ENCODE measurements at places on chromosomes 6 and 20.
A peak's percentile ranks its signal among the peaks of the same experiment; 100 is the strongest.

DNA sequence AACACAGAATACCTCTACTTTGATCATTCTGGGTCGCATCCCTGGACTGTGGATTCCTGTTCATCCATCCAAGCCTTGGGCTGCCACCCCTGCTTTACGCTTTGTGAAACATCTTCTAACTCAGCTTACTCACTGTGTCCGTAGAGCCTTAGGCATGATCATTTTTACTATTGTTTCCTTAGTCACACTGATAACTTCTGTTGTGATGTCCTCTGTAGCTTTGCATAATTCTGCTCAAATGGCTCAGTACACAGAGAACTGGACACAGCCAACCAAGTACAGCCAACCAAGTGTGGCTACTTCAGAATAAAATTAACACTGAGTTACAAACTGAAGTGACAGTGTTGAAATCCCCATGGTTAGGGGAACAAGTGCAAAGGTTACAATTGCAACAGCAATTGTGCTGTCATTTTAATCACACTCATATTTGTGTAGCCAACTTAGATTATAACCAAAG, 8.6 kb upstream of the FKBP1A start:
- DNase-seq, result no peak

GRCh38 chr6:159646116-159646515, 46.9 kb downstream of the SOD2 start:
- DNase-seq, result no peak

GRCh38 chr6:168537540-168537884, 96.5 kb downstream of the SMOC2 start:
- no peak for DNase-seq

- DNase-seq, result no peak
These were observed 15.4 kb downstream of the FNDC1 start for GRCh38 chr6:159184559-159184958.

DNA sequence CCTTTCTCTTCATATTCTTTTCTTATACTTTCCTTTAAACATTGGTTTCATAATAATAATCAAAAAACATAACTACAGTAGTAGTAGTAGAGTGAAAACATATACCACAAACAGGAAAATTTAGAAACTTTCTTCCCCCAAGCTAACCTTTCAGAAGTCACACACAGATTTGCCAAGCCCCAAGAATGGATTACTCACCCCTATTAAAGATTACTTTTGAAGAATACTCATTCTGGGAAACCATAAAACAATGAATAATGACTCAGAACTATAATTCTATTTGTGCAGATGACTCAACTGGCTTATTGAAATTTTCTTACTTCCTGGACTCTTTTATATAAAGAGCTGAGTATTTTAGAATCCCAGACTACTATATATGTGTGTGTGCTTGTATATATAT, 119.4 kb upstream of the GJE1 start:
- DNase-seq, result no peak

GRCh38 chr6:145009711-145010110, 724.6 kb downstream of the UTRN start:
- DNase-seq, result no peak

DNA sequence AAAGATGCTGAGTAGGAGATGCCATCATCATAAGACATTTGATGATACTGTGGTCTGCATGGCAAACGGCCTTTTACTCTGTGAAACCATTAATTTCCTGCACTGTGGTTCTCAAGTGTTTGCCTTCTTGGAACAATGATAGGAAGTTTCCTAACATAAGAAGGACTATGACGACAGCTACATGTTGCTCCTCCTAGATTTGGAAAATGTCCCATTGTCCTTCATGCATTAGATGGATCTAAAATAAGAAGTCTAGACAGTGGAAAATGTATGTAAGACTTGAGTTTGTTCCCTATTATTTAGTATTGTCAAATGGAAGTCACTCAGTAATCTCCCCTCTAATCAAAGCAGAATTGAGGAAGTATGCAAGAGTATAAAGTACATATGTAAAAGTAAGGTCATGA, 98.5 kb upstream of the TMEM170B start:
- DNase-seq, result no peak

- peak; percentile 35 for DNase-seq
These were observed 15.7 kb upstream of the FAM83C start for GRCh38 chr20:35307666-35308653.

DNA sequence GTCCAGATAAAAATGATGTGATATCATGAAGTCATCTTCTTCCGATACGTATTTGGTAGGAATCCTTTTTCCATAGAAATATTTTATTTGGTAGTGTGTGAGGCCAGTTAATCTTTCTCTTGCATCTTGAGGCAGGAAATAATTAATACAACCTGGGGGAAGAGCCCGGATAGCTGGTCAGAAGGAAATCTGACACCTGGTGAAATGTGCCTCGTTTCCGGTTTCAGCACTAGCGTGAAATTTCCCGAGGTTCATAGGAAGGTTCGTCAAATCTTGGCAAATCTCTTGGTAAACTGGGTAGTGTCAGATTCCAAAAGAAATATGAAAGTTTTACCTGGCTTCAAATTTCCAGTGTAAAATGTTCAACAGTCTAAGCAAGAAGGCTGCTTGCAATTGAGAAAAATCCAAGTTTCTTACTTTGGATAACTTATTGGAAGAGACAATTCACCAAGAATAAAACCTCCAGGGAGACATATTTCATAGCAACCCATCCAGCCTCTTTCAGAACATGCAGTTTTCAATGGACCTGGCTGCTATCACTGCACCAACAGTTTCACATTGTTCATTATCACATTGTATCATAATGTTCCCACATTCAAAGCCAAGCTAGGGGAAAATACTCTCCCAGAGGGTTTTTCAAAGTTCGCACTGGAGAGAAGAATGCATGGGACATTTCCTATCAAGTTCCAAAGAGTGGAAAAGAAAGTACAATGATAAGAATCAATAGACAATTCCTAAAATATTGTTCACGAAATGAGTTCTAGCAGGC, 454.5 kb upstream of the CITED2 start:
- DNase-seq, result no peak

DNA sequence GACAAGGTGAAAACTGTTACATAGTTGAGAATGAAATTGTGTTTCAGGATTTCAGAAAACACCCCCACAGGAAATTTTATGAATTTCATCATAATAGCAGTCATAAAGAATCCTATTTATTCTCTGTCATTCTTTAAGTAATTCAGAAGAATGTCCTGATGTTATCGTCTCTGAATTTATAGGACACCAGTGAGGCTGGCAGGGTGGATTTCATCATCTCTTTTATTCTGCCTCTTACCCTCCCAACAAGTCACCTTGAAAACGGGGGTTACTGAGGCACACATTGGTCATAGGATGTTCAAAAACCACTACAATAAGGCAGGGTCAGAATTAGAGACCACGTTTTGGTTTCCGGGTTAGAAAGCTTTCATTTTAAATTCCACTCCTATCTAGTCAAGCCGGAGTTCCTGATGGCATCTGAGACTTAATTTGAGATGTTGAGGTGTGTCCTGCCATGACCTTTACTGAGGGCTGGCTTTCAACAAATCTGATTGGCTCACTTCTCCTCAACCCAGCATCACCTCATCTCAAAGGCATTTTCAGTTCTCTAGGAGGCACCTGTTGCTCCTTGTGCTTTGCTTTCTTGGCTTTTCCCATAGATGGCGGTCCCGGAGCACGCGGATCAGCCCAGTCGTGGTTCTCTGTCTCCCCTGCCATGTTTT, 230.6 kb upstream of the SUPT3H start:
- DNase-seq, result no peak

DNA sequence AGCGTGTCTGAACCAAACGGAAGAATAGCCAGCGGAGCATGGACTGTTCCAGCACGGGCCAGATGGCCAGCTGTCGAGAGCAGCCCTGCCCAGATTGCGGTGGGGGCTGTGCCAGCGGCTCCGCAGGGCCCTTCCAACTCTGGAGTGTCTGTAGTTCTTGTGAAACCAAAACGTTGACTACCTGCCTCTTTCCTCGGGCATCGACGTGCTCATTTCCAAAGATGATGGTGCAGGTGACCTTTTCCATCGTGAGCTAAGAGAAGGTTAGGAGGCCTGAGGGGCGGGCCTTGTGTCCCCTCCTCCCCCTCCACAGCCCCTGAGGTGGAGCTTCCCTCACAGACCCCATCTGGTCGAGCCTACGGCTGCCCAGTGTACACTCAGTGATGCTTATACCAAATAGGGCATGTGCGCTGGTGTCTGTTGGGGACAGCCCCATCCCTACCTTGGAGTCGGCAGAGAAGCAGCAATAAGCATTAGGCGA, 12.9 kb upstream of the C20orf144 start:
- DNase-seq, result peak; percentile 25

GRCh38 chr6:160733050-160733646, 31.1 kb downstream of the PLG start:
- no peak for DNase-seq

DNA sequence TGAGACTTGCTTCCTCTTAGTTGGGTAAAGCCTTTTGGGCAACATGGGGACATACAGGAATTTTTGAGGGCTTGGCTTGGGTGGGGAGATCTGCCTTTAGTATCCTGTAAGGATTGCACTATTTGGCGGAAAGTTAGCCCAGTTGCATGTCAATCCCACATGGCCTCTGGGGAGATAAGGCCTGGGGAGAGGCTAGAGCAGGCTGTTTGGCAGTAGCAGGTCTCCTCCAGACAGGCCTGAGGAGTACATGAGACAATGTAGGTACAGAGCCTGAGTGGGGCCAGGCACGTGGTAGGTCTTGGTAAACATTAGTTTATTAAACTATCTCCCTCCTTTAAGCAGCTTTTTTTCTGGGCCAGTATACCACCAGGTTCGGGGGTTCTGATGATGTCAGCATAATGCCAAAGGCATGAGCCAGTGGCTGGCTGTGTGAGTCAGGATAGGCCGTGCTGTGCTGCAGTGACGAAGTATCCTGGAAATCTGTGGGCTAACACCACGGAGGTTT, 147.9 kb downstream of the VEGFA start:
- DNase-seq, result no peak

DNA sequence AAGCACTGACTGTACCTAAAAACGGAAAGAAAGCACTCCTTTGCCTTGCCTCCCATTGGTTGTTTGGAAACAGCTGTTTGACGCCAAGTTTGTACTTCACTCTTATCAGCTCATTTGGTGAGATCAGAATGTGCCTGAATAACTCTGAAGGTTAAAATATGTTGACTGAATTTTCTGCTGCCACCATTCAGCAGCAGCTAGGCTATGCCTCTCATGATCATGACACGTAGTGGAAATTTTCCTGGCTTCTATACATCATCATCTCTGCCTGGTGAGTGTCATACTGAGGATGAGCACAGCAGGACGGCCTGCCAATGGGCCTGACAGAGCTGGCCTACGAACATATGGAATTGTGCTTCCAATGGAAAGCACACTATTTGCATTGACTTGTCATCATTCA, 704.9 kb upstream of the CITED2 start:
- DNase-seq, result no peak

DNA sequence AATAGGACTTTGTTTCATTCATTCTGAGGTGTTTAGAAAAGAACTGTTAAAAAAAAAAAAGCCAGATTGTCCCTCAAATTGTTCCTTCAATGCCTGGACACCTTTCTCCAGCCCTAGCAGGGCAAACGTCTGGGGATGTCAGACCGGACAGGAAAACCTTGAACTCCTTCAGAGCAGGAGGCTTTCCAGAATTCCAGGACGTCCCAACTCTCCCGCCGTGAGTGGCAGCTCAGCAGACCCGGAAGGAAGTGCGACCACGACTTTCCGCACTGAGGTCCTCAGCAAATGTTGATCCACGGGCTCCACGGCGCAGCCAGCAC, 139.1 kb downstream of the DLL1 start:
- DNase-seq, result no peak

DNA sequence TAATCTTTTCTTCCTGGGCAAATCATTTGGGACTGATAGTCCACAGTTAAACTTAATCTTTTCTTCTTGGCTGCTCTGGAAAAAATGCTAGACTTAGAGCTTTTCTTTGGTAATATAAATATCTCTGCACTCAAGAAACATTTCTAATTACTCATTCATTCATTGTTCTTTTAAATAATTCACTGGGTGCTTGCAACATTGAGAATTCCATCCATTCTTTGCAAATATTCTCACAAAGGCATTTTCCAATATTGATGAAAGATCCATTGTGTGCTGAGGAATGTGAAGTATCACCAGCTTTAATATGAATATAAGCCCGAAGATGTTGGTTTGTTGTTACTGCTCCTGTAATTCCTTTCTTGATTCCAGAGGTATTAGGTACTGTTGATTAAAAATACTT, 38.4 kb downstream of the AKAP7 start:
- DNase-seq, result no peak

DNA sequence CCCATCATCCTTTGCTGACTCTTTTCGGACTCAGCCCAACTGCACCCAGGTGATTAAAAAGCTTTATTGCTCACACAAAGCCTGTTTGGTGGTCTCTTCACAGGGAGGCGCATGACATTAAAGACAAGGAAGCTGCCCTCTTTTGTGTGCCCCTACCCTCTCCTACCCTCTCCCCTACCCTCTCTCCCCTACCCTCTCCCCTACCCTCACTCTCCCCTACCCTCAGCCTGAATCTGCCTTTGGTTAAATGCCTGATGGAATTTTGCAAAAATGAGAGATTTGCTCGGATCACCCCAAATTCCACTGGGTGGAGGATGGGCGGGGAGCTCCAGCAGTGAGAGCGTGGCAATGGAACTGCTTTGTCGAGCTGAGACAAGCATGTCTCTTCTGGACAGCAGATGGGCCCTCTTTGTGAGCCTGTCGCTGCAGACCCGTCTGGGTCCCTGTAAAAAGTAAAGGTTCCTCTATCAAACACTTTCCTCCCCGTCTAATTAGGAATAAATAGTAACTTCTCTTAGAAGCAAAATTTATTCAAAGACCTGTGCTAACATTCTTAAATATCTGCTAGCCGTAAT, 76.4 kb upstream of the MLN start:
- no peak for DNase-seq

DNA sequence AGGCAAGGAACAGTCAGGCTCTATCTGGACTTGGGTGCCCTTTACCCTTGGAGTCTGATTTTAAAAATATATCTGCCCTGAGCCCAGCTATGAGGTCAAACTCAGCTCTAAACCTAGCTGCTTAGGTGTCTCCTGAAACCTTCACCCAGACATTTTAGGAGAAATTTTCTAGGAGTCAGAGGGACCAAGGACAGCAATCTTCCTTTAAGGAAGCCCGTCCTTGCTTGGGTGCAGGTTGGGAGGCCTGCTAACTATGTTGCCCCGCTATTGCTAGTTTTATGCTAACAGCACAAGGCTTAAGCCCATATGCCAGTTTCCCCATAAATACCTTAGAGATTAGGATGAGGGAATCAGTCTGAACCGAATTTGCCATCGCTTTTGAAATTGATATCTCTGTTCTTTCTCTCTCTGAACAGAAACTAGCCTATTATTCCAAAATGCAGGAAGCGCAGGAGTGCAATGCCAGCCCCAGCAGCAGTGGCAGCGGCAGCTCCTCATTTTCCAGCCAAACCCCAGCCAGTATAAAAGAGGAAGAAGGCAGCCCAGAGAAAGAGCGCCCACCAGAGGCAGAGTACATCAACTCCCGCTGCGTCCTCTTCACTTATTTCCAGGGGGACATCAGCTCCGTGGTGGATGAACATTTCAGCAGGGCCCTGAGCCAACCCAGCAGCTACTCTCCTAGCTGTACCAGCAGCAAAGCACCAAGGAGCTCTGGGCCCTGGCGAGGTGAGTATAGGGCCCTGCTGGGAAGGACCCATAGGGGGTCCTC, 2.6 kb downstream of the VGLL2 start:
- no peak for DNase-seq

- no peak for DNase-seq
These were observed 9.4 kb downstream of the TREML2 start for GRCh38 chr6:41191569-41191968.

Data from C1 segment of cervical spinal cord (tissue), 14 donors.